ENCODE measurements at places on chromosomes 2 and 18. TPM values are rescaled to one million over a fixed set of nuclear protein-coding genes. Genes with fewer than 3 reads are reported as not detected.

- H3K36me3 ChIP-seq, result no peaks in the 10 kb centered on the region
- H3K4me1 ChIP-seq, result no peaks in the 10 kb centered on the region
- H3K27ac ChIP-seq, result no peak overlapping the region
These were observed 92.5 kb downstream of the LIPG start for GRCh38 chr18:49654347-49654746.

DNA sequence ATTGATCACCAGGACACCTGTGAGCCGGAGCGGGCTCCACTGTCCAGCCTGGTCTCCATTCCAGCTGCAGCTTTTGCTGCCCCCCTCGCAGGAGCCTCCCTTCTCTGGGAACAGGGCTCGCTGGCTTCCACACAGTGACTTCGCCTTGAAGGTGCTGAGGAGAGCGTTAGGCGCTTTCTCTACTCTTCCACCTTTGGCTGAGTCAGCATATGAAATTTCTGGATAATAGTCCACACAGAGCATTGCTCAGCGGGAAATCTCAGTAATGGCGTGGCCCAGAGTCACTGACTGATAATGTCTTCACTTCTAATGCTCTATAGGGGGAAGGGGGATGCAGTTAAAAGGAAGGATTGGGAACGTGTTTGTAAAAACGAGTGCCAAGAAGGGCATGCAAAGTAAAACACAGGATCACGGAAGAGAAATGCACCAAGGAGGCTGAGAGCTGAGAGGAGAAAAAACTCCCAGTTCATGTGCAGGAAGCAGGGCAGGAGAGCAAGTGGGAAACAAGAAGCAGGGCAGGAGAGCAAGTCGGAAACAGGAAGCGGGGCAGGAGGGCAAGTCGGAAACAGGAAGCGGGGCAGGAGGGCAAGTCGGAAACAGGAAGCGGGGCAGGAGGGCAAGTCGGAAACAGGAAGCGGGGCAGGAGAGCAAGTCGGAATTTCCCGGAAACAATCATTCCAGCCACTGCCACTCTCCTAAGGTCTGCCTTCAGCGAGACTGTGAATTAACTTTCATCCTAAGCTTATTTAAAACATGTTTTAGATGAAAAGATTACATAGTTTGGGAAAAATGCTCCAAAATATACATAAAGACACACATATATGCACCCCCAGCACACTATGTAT, 77.7 kb downstream of the MYT1L start:
- H3K4me3 ChIP-seq, result no peak overlapping the region
- no peaks in the 10 kb centered on the region for H3K4me1 ChIP-seq
- H3K36me3 ChIP-seq, result no peaks in the 10 kb centered on the region
- no peaks in the 10 kb centered on the region for H3K27me3 ChIP-seq

GRCh38 chr2:118569876-118570535, 277.4 kb downstream of the EN1 start:
- H3K36me3 ChIP-seq, result no peaks in the 10 kb centered on the region
- H3K27me3 ChIP-seq, result no peaks in the 10 kb centered on the region
- no peak for DNase-seq
- H3K27ac ChIP-seq, result no peak overlapping the region

GRCh38 chr18:9153256-9153655, 16.7 kb downstream of the ANKRD12 start:
- no peaks in the 10 kb centered on the region for H3K4me1 ChIP-seq
- H3K36me3 ChIP-seq, result no peaks in the 10 kb centered on the region
- no peak overlapping the region for H3K4me3 ChIP-seq
- H3K27ac ChIP-seq, result no peak overlapping the region
- no peaks in the 10 kb centered on the region for H3K27me3 ChIP-seq
- DNase-seq, result no peak

- no peaks in the 10 kb centered on the region for H3K4me1 ChIP-seq
- no peaks in the 10 kb centered on the region for H3K36me3 ChIP-seq
- DNase-seq, result no peak
- H3K27ac ChIP-seq, result no peak overlapping the region
These were observed 21.8 kb upstream of the CNRIP1 start for GRCh38 chr2:68341583-68341982.

DNA sequence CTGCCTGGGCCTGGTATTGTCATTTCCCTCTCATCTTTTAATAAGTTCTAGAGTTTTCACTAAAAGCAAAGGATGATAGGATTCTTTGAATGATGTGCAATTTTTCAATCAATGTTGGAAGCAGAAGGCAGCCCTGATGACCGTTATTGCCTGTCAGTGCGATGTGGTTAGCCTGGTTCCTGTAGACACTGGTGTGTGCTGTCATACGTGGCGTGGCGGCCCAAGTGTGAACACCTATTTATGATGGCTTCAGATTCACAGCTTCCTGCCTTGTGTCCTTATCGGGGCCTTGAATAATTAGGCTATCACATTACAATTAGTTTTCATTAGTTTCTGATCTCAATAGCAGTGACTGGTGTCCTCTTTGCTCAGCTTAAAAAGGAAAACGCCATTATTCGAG, 218.5 kb downstream of the TPGS2 start:
- peaks cover 4% of the 10 kb centered on the region for H3K36me3 ChIP-seq
- no peak for DNase-seq
- H3K4me3 ChIP-seq, result no peak overlapping the region
- H3K4me1 ChIP-seq, result no peaks in the 10 kb centered on the region
- no peaks in the 10 kb centered on the region for H3K27me3 ChIP-seq
- no peak overlapping the region for H3K27ac ChIP-seq

DNA sequence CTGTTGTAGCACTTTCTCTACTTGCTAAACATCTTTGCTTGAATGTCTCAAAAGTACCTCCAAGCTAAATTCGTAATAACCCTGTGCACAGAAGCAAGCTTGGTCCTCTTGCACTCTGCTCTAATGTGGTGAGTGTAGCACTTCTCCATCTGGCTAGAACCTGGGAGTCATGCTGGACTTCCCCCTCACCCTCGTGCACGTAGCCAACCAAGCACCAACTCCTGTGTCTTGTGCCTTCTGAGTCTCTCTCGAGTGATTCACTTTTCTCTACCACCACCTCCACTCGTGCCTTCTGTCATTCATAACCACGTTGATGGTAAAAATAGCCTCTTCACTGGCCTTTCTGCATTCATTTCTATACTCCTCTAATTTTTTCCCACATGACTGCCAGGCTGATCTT, 91.9 kb upstream of the KCNE4 start:
- H3K27ac ChIP-seq, result no peak overlapping the region
- no peak for DNase-seq
- H3K36me3 ChIP-seq, result no peaks in the 10 kb centered on the region
- H3K27me3 ChIP-seq, result no peaks in the 10 kb centered on the region
- H3K4me1 ChIP-seq, result no peaks in the 10 kb centered on the region

DNA sequence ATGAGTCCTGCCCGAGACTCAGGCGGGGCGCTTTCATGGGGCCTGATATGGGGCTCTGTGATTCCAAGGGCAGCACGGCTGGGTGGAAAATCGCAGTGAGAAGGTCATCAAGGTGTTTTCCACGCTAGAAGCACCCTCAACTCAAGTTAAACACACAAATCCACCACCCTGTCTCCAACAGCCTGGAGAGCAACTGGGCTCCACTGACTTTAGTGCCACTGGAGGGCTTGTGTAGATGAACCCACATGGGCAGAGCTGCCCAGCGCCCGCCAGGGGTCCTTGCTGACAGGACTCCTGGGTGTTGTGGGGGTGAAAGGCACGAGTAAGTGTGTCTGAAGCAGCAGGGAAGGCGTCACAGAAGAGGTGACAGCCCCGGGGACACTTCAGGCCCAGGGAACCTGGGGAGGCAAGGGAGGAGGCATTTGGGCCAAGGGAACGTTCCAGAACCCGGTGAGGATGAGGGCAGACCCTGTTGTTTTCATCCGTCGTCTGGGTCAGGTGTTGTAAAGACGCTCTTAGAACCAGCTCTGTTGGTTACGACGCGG, 51.8 kb upstream of the CTDP1 start:
- no peak overlapping the region for H3K4me3 ChIP-seq
- no peak for DNase-seq
- no peaks in the 10 kb centered on the region for H3K36me3 ChIP-seq

DNA sequence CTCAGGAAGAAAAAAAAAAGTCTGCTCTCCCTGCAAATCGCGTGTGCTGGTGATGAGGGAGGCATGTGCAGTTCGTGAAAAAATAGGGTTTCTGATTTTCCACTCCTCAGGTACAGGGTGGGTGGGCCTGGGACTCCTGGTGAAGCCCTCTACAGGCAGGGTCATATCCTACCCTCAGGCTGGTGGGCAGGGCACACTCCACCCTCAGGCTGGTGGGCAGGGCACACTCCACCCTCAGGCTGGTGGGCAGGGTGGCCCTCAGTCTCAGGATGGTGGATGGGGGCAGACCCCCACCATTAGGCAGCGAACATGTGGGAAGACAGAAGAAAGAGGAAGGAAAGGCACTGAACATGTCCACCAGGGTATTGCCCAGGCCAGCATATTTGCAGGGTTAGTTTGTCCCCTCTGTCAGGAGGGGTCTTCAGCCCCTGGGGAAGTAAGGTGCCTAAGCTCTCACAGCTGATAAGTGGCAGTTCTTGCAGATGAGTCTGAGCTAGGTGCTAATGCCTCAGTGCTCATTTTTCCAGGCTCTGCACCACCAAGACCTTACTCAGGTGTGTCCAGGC, 95.2 kb upstream of the RAB6C start:
- H3K4me3 ChIP-seq, result no peak overlapping the region
- H3K27me3 ChIP-seq, result no peaks in the 10 kb centered on the region
- DNase-seq, result no peak
- no peaks in the 10 kb centered on the region for H3K4me1 ChIP-seq
- no peak overlapping the region for H3K27ac ChIP-seq
- H3K36me3 ChIP-seq, result no peaks in the 10 kb centered on the region

GRCh38 chr18:74533666-74534065, 634 bp upstream of the CNDP1 start:
- no peaks in the 10 kb centered on the region for H3K36me3 ChIP-seq
- H3K27me3 ChIP-seq, result no peaks in the 10 kb centered on the region
- H3K4me1 ChIP-seq, result no peaks in the 10 kb centered on the region

- no peak overlapping the region for H3K4me3 ChIP-seq
- H3K27ac ChIP-seq, result no peak overlapping the region
- no peak for DNase-seq
- no peaks in the 10 kb centered on the region for H3K27me3 ChIP-seq
These were observed 154.9 kb downstream of the ATAD2B start for GRCh38 chr2:23772056-23772455.

DNA sequence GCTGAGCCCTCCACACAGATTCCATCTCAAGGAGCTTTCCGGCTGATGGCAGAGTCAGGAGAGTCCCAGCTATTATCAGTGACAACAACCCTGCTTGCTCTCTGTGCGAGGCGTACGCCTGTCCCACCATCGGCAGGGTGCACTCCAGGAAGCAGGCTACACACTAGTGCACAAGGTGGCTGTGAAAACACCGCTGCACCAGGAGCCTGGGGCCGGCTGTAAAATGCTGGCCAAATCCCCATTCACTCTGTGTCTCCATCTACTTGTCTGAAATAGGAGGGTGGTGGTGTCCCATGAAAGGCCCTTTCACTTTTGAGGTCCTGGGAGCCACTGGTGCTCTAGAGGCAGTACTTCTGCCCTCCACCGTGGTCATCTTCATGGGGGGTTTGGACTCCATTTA, 183.2 kb upstream of the SMAD2 start:
- no peaks in the 10 kb centered on the region for H3K27me3 ChIP-seq
- H3K36me3 ChIP-seq, result no peaks in the 10 kb centered on the region
- H3K4me3 ChIP-seq, result no peak overlapping the region
- no peaks in the 10 kb centered on the region for H3K4me1 ChIP-seq
- no peak for DNase-seq

DNA sequence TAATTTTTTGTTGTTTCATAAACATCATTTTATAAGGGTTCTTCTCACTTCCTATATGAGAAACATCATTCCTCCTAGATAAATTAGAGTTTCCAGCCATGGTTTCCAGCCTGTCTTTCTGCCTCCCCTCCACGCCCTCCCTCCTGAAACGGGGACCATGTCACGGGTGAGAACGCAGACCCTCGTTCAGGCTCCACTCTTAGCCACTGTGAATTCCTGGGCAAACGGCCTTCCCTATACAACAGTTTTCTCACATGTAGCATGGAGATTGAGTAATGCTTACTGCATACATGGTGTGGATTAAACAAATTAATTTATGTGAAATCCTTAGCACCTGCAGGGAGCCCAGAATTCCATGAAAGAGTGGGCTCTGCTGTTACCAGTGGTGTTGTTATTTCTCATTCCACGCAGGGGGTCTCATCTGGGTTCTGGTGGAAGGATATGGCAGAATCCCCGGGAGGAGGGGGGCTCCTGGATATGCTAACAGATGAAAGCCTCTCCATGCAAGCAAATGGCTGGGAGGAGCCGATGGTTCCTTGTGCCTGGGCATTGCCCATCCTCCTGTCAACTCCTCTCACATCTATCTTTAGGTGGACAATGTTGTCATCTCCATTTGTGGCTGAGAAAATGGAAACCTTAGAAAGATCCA, 54.0 kb upstream of the TWIST2 start:
- H3K36me3 ChIP-seq, result no peaks in the 10 kb centered on the region
- no peaks in the 10 kb centered on the region for H3K4me1 ChIP-seq
- DNase-seq, result no peak
- H3K27ac ChIP-seq, result no peak overlapping the region
- no peak overlapping the region for H3K4me3 ChIP-seq

GRCh38 chr2:136874258-136874657, 108.9 kb downstream of the THSD7B start:
- no peaks in the 10 kb centered on the region for H3K27me3 ChIP-seq
- no peak overlapping the region for H3K27ac ChIP-seq
- H3K4me3 ChIP-seq, result no peak overlapping the region
- no peak for DNase-seq
- H3K36me3 ChIP-seq, result no peaks in the 10 kb centered on the region
- H3K4me1 ChIP-seq, result no peaks in the 10 kb centered on the region

DNA sequence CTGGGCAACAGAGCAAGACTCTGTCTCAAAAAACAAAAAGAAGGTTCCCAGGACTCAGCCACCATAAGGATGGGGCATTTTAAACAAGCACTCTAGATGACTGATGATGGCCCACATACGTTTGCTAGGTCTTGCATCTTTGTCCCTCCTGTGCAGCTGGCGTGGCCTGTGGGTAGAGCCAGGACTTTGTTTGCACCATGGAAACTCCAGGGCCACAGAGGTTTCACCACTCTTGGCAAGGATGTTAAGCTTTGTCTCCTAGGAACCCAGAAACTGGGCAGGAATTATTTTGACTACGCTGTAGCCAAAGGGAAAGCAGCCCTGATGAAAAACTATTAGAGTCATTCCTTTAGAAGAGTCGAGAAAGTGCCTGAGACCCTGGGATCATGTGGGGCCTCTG, 75.3 kb upstream of the STPG4 start:
- H3K27me3 ChIP-seq, result no peaks in the 10 kb centered on the region
- peaks cover 11% of the 10 kb centered on the region for H3K4me1 ChIP-seq
- peak; percentile 88 for DNase-seq
- no peaks in the 10 kb centered on the region for H3K36me3 ChIP-seq
- H3K27ac ChIP-seq, result peak overlapping the region; percentile 74

- H3K27ac ChIP-seq, result no peak overlapping the region
- no peak for DNase-seq
- no peak overlapping the region for H3K4me3 ChIP-seq
- H3K4me1 ChIP-seq, result no peaks in the 10 kb centered on the region
- no peaks in the 10 kb centered on the region for H3K36me3 ChIP-seq
These were observed 42.2 kb downstream of the MFSD6 start for GRCh38 chr2:190450363-190450762.

GRCh38 chr2:120658770-120659158, 76.9 kb upstream of the GLI2 start:
- no peaks in the 10 kb centered on the region for H3K4me1 ChIP-seq
- DNase-seq, result no peak
- no peaks in the 10 kb centered on the region for H3K36me3 ChIP-seq

Gene NPAS2
- total RNA-seq, result 72.6 TPM

Gene DLX2
- not detected for total RNA-seq

Gene DSC3
- 0.85 TPM for total RNA-seq

Gene C2orf66
- not detected for total RNA-seq

All from ascending aorta (tissue), 2 donors.